Breast epithelium (tissue), 4 donors: ENCODE measurements at places on chromosomes 12 and 14. TPM values are rescaled to one million over a fixed set of nuclear protein-coding genes. Genes with fewer than 3 reads are reported as not detected.

A2M gene
- 281 TPM for total RNA-seq

FGF23 gene
- not detected for total RNA-seq

PPFIA2 gene
- total RNA-seq = 3.8 TPM

DLST gene
- 104 TPM for total RNA-seq

SAMD15 gene
- 0.32 TPM for total RNA-seq

C12orf75 gene
- 20.9 TPM for total RNA-seq

LRRIQ1 gene
- 0.16 TPM for total RNA-seq

CLEC4E gene
- total RNA-seq = 2.0 TPM

MIPOL1 gene
- total RNA-seq = 48.8 TPM

KRT72 gene
- not detected for total RNA-seq

CARMIL3 gene
- total RNA-seq = 0.98 TPM

TAS2R10 gene
- total RNA-seq = 1.6 TPM

LRRC43 gene
- 0.66 TPM for total RNA-seq

POU6F1 gene
- 10.5 TPM for total RNA-seq
